ACHN (cell line): ENCODE measurements at places on chromosomes 12 and 14.
A peak's percentile ranks its signal among the peaks of the same experiment; 100 is the strongest.

- DNase-seq: no peak
Measured at GRCh38 chr12:121165316-121165715, 32.6 kb downstream of the P2RX7 start.

- DNase-seq: no peak
Measured at GRCh38 chr14:56295743-56296142, 177.5 kb downstream of the PELI2 start.

- no peak for DNase-seq
Measured at GRCh38 chr12:104585448-104586055, 128.8 kb downstream of the CHST11 start.

GRCh38 chr14:82134411-82134810 is 600.8 kb upstream of the SEL1L start:
- no peak for DNase-seq

- no peak for DNase-seq
Measured at GRCh38 chr12:22246217-22246846, 88.2 kb downstream of the ST8SIA1 start.

- DNase-seq: no peak
Measured at GRCh38 chr12:92779902-92780301, 77.1 kb downstream of the PLEKHG7 start.

DNA sequence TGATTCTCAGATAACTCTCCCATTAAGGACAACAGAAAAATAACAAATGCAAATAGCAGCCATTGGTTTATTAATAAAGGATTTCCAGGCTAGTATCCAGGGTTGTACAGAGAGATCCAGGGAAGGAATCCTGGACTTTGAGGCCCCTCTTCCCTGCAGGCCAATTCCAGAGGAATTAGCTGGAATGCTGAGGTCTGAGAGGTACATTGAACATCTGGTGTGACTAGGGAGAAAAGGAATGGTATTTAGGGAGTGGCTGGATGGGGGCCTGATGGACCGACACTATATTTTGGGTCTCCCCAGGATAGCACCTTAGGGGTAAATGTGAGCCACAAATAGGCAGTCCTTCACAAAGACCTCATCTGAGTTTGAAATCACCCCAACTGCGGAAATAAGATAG is 924.5 kb downstream of the AACS start:
- DNase-seq: no peak

GRCh38 chr14:36512585-36513003 is 7.4 kb downstream of the NKX2-1 start:
- no peak for DNase-seq

DNA sequence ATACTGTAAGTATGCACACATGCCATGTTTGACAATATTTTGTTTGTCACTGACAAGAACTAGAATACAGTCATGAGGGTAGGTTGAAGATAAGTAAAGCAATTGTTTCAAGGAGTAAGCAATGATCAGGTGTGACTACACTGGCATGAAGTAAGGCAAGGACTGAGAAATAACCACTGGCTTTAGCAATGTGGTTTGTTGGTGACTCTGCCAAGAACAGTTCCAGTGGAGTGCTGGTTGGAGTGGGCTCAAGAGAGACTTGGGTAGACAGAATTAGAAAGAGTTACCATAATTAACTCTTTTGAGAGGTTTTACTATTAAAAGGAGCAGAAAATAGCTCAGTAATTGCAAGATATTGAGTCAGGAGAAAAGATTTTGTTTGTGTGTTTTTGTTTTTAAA is 129.6 kb downstream of the GTF2A1 start:
- DNase-seq: no peak

DNA sequence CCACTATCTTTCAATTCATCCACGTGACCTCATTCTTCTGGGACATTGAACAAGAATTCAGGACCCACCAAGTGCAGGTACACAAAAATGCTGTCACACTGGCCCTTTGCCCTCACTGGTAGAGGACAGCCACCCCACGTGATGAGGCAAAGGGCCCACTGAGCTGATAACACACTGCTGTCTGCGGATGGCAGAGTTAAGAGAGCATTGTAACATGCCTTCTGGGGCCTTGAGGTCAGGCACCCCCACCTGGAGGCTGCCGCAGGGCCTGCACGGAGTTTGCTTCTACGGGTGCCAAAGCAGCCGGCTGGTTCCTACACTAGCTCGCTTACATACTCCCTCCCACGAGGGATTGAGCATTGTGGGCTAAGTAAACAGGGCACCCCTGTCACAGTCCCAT is 101.0 kb downstream of the LRIG3 start:
- DNase-seq: no peak

- DNase-seq: no peak
Measured at GRCh38 chr12:17609701-17610100, 480.3 kb downstream of the RERGL start.

- DNase-seq: peak; percentile 64
Measured at GRCh38 chr12:64236549-64236948, 14.5 kb upstream of the KICS2 start.

GRCh38 chr12:107906707-107907106 is 132.2 kb downstream of the ASCL4 start:
- DNase-seq: no peak
